ENCODE measurements at places on chromosomes 1 and 21.

DNA sequence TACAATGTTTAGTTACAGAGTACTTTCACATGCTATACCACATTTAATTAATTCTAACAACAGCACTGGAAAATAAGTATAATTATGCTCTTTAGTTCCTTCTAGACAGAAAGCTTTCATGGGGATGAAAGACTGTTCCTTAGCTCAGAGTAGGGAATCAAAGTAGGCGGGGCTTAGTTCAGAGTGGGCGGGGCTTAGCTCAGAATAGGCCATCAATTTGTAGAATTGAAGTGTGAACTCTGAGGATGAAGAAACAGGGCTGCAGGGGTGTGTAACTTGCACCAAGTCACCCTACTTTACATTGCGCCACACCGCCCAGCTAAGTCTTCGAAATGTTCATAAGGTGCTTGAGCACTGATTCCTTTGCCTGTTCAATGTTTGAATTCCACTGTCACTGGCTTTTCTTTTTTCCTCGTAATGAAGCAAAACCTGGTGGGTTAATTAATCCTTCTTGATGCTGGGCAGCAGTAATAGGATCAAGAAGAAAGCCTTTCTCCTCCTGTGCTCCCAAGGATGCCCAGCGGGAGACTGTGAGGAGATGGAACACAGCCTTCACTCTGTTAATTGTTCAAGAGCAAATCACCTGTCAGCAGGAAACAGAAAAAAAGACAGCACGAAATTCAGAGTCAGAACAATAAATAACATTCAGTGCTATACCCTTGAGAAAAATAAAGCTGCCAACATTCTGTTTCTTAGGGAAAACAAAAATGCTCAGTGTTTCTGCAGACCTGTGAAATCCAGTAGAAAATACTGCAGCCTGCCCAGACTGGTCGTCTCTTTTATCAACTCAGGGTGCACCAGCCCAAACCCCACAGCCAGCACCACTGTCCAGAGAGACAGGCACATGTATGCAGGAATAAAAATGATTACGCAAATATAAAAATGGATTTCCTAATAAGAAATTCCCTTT is 66.5 kb upstream of the CAMK1G start:
- DNase-seq, result no peak

- no peak for DNase-seq
These were observed 86.9 kb downstream of the DHRS3 start for GRCh38 chr1:12531179-12531499.

- DNase-seq, result no peak
These were observed 63.1 kb downstream of the ACOT7 start for GRCh38 chr1:6330410-6330911.

- DNase-seq, result no peak
These were observed 690.7 kb downstream of the NCAM2 start for GRCh38 chr21:21688889-21689288.

- no peak for DNase-seq
These were observed 4.0 kb downstream of the DIRAS3 start for GRCh38 chr1:68046423-68046822.

GRCh38 chr1:181160998-181161870 is 72.7 kb downstream of the IER5 start:
- no peak for DNase-seq

DNA sequence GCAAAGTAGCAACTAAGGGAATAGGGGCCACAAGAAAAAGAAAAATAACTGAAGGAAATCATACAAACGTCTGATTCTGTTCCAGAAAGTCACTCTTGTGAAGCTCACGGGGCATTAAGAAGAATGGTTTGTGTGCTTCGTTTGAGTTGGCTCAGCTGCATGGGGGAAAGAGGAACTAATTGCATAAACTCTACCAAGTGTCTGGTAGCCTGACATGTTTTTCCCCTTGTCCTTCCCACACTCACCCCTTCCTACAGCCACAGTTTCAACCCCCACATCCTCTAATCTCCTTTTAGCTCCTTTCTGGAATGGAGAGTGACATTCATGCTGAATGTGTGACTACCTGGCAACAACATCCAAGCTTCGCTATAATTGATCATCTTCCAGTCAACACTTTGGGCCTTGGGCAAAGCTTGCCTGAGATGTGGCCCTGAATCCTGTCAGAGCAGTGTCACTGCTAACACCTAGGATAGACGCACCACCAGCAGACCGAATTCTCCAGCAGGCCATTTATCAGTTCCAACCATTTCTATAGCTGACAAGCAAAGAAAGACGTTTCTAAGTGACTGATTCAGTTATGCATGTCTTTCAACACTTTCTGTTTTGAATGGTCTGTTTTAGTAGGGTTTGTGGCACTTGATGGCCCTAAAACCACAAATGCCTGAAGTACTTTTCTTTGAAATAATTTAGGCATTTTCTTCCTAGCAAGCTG is 439.6 kb downstream of the TTLL7 start:
- no peak for DNase-seq

DNA sequence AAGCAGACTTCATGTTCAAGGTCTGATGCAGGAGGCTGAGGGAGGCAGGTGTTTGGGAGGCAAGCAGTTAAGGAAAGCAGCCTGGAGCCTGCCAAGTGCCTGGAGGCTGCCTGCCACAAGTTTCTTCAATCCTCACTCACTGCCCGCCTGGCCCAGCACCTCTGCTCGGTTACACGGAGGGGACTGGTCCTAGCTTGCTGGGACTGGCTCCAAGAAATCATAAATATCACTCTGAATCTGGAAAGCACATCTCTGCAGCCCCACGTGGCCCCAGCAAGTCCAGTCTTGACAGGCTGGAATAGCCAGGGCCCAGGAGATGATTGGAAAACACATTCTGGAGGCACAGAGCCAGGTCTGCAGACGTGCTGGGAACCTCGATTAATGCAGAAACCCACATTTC is 83.9 kb downstream of the BCAR3 start:
- DNase-seq, result no peak

- DNase-seq, result no peak
These were observed 81.6 kb upstream of the ACTL8 start for GRCh38 chr1:17673329-17674072.

DNA sequence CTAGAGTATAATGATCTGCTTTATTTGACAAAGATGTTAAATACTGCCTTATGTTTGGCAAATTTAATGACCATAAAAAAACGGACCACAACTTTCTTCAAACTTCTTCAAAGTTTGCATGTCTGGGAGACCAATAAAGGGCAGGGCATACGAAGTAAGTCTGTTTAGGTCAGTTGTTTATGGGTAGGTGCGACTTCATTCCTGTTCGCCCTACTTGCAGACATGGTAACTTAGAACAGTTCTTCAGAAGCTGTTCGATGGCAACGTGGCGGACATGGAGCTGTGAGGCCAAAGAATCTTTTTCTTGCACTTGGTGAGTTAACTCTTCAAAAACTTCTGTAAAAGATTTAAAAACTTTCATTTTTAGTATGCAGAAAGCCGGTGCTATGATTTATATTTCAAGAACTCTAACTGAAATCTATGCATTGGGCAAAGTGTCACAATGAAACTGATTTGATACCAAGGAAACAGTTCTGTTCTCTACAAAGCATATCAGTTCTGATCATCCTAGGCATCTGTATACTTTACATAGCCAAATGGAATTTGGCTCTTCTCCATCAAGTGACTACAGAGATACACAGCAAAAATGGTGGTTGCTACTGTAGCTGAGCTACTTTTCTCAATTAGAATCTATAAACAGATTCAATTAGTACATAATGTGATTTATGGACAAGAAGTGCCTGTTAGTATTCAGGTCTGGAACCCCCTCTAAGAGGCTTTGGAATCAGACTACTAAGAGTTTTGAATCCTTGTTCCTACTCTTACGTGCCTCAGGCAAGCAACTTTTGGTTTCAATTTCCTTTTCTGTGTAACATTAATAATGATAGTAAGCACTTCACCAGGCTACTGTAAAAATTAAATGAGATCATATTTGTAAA is 25.7 kb downstream of the C21orf91 start:
- DNase-seq, result no peak

- DNase-seq, result peak; percentile 67
These were observed at the start of gene TFF3 for GRCh38 chr21:42315296-42315891. TSS of gene TFF3 (minus strand) at chr21:42315409. CDS start at chr21:42315374, 35 bp downstream.

DNA sequence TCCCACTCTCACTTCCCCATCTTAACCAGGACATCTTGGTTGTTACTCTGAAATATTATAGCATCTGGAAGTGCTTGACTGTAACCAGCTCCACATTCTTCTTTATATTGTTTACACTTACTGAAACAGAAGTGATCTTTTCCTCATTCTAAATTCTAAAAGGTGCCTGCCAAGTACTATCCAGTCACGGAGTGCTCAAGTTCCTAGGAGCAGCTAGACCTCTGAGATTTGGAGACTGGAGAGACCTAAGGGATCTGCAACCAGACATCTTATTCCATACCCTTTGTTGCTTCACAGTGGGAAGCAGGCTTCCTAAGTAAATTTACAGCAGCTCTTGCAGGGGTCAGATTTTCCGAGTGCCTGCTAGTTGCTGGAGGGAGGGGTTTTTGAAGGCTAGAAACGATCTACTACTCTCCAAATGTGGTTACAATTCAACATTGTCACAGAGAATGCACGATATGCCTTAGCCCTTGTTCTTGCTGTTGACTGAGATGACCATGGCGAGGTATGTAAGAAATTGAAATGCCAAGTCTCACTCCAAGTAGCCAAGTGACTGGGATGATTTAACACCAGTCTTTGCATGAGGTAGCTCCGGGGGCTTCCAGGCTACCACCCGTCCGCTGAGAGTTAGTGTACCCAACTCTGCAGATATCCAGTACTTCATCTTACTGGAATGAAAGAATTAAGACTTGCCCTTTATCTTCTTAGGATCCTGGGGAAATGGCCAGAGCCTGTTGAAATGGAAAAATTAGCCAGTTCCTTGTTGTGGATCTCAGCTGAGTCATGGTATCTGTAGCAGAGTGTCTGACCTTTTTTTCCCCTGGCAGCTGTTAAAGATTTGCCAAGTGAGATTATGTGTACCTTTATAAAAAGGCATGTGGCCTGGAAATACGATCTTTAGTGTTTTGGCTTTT is 150.8 kb downstream of the MAST2 start:
- DNase-seq, result no peak

- DNase-seq, result no peak
These were observed 70.2 kb upstream of the OLIG2 start for GRCh38 chr21:32955311-32956060.

GRCh38 chr1:234943836-234944402 is 184.7 kb downstream of the TOMM20 start:
- DNase-seq, result no peak

- no peak for DNase-seq
These were observed 28.1 kb downstream of the RNF187 start for GRCh38 chr1:228515200-228515834.

GRCh38 chr1:40944326-40944725 is 35.2 kb upstream of the CTPS1 start:
- peak; percentile 83 for DNase-seq

GRCh38 chr1:72062584-72062983 is 219.8 kb downstream of the NEGR1 start:
- DNase-seq, result no peak

DNA sequence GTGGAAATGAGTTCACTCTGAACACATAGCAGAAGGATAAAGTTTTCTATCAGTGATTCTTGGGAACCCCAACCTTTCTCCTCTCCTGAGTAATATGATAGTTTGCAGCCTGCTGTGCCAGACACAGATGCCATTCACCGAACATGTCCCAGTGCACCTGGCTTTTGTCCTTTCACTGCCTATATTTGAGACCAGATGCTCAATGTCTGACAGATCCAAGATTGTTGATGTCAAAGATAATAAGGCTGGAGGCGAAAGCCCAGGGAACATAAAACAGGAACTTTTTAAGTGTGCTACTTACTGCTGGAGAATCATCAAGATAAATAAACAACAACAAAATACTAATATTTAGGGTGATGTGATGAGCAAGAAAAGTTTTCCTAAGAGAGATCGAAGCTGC is 139.3 kb downstream of the TIAM1 start:
- DNase-seq, result no peak

DNA sequence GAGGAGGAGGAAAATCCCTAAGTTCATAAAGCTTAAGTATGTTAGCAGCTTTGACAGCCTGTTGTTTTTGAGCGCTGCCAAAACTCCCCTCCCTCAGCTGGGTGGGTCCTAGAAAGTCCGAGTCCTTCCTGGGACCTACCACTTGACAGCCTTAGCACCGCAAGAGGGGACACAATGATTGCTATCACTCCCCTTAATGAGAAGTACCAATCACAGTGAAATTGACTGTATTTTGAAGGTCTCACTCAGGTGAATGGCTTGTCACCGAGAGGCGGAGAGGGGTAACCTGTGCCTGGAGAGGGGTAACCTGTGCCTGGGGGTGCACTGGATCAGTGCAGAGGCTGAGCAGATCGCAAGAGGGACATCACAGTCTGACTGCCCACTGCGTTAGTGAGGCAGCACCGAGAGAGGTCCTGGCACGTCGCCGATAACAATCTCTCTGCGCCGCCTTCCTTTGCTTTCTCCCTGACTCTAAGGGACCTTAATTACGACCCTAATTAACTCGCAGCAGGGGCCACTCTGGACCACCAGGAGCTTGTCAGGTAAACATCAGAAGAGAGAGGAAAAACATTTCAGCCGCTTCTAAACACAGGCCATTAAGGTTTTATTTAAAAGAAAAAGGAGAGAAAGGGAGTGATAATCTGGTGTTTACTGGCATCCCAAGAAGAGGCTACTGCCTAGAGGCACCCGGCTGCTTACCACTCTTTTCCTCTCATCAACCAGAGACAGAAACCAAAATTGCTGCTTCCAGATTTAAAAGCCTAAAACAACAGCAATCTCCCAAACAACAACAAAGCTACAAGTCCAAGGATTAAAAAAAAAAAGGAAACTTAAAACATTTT is 25.7 kb upstream of the KCNK1 start:
- DNase-seq, result no peak

DNA sequence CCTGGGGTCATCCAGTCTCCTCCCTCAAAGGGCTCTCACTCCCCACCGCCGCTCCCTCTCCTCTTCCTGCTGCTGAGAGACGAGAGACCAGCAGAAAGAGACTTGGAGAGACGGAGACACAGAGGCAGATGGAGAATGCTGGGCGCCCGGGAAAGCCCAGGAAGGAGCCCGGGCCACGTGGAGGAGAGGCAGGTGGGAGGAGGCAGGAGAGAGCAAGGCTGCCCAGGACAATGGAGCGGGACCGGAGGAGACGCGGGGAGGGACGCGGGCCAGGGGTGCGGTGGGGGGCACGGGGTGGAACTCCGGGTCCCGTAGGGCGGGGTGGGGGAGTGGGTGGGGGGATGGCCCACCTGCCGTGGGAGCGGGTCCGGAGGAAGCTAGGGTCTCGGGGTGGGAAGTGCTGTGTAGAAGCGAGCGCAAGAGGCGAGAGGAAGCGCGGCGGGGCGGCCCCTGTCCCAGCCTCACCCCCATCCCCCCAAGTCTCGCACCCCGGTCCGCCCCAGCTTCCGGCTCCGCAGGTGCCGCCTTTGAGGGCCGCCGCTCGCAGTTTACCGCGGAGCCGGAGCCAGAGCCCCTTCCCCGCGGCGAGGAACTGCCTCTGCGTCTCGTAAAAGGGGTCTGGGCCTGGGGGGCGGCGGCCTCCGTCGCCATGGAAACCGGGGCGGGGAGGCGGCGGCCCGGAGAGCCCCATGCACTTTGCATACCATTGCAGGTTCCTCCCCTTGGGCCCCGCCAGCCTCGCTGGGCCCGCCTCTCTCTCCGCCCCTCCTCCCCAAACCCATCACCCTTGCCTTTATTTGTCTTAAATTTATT is 11.7 kb upstream of the EPHA2 start:
- DNase-seq, result no peak

GRCh38 chr1:41448821-41449220 is 35.7 kb downstream of the EDN2 start:
- DNase-seq, result no peak

Data from coronary artery (tissue), 2 donors.